ENCODE measurements at places on chromosomes 4 and X. TPM values are rescaled to one million over a fixed set of nuclear protein-coding genes. Genes with fewer than 3 reads are reported as not detected.

L1CAM gene
- total RNA-seq, result 47.4 TPM

EGFL6 gene
- 0.24 TPM for total RNA-seq

CT45A5 gene
- total RNA-seq, result not detected

FRG1 gene
- 22.6 TPM for total RNA-seq

Measured in hair follicle dermal papilla cell (primary cell).